ENCODE measurements at places on chromosomes 16 and 17. TPM values are rescaled to one million over a fixed set of nuclear protein-coding genes. Genes with fewer than 3 reads are reported as not detected.

DNAAF1 gene
- total RNA-seq = under 0.01 TPM

GRCh38 chr16:1561266-1561665, 27.8 kb downstream of the TMEM204 start:
- DNase-seq = no peak

- no peak for DNase-seq
Measured at GRCh38 chr17:5902181-5903140, 167.7 kb upstream of the WSCD1 start.

- DNase-seq = no peak
Measured at GRCh38 chr17:46120078-46120477, 73.2 kb downstream of the KANSL1 start.

GRCh38 chr16:9144106-9144505, 52.7 kb downstream of the HAPSTR1 start:
- DNase-seq = no peak
